PC-9 (cell line): ENCODE measurements at places on chromosomes 1 and 21. TPM values are rescaled to one million over a fixed set of nuclear protein-coding genes. Genes with fewer than 3 reads are reported as not detected.

Gene SPRR1A
- total RNA-seq = not detected in 2 replicates

DNA sequence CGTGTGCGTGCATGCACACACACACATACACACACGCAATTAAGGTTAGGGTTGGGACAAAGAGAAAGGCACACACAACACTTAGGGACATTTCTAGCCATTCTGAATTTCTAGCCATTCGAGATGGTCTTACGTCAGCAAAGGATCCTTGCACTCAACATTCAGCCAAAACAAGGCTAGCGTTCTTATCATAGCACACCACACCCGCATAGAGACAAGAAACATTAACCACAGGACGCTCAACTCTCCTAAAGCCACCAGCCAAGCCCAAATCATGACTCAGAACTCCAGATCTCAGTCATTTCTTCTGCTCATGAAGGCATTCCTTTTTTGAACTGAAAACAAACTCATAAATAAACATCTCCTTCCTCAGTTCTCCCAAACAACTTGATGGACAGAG lies 106.8 kb downstream of the LMO4 start:
- H3K27me3 ChIP-seq = no peaks in the 10 kb centered on the region
- no peaks in the 10 kb centered on the region for H3K36me3 ChIP-seq
- H3K27ac ChIP-seq = no peak overlapping the region
- peaks cover 23% of the 10 kb centered on the region; the same call in 1 of the 2 replicates for H3K4me1 ChIP-seq
- H3K4me3 ChIP-seq = no peak overlapping the region

Gene TFF3
- total RNA-seq = not detected in 2 replicates

- H3K27me3 ChIP-seq = no peaks in the 10 kb centered on the region
- H3K4me3 ChIP-seq = no peak overlapping the region
- H3K27ac ChIP-seq = no peak overlapping the region
These were observed 414.2 kb downstream of the KCNT2 start for GRCh38 chr1:196193896-196194559.

Gene DIO1
- not detected in 2 replicates for total RNA-seq

DNA sequence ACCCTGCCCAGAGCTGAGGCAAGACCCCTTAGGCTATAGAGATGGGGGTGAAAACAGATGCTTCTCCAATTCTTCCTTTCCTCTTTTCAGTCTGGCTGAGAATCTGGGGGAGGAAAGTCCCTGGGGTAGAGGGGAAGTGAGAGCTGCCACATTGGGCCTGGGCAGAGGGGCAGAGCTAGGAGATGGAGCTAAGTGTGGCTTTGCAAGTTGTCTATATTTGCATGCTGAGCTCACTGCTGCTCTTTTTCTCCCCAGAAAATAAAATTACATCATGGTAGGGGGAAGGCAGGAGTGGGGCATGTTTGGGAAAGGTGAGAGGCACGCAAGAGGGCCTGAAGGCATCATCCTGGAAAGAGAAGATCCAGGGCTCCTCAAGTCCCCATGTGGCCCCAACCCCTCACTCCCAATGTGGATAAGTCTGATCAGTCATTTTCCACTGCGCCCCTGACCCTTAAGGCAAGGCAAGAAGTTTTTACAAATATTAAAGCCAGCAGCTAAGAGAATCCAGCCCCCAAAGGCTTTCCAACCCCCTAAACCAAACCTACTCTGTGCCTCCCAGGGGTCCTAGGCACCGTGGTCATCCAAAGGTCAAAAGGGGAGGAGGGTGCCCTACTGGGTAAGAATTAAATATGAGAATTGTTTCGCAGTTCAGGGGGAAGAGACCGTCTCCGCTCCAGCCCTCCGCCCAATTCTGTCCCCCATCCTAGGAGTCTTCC lies 500 bp upstream of the PEA15 start:
- H3K27ac ChIP-seq = no peak overlapping the region
- no peak for DNase-seq
- H3K36me3 ChIP-seq = 0 out of 2 replicates have a peak, but pooled peaks cover 5% of the 10 kb centered on the region
- no peaks in the 10 kb centered on the region for H3K27me3 ChIP-seq
- peaks cover 22% of the 10 kb centered on the region for H3K4me1 ChIP-seq
- H3K4me3 ChIP-seq = peak overlapping the region; percentile 99; the same call in 1 of the 2 replicates

Gene TNNT2
- total RNA-seq = 4.8 and 6.4 TPM in 2 replicates

DNA sequence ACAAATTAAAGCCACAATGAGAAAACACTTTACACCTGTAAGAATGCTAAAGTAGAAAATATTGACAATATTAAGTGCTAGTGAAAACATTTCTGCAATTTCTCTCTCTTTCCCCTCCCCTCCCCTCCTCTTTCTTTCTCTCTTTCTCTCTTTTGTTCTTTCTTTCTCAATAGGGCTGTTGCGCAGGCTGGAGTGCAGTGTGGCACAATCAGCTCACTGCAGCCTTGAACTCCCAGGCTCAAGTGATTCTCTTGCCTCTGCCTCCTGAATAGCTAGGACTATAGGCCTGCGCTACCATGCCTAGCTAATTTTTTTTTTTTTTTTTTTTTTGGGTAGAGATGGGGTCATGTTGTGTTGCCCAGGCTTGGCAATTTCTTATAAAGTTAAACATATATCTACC lies 5.9 kb upstream of the SHISAL2A start:
- no peaks in the 10 kb centered on the region for H3K36me3 ChIP-seq
- no peak overlapping the region for H3K27ac ChIP-seq
- H3K4me3 ChIP-seq = no peak overlapping the region

GRCh38 chr1:67583462-67583950 lies 101.5 kb upstream of the GADD45A start:
- no peaks in the 10 kb centered on the region for H3K27me3 ChIP-seq
- no peak for DNase-seq
- peaks cover 53% of the 10 kb centered on the region for H3K4me1 ChIP-seq
- H3K36me3 ChIP-seq = no peaks in the 10 kb centered on the region

GRCh38 chr1:114208714-114209113 lies 55.0 kb upstream of the SYT6 start:
- H3K4me3 ChIP-seq = no peak overlapping the region
- DNase-seq = no peak
- no peaks in the 10 kb centered on the region for H3K27me3 ChIP-seq
- H3K27ac ChIP-seq = no peak overlapping the region
- no peaks in the 10 kb centered on the region for H3K36me3 ChIP-seq
- no peaks in the 10 kb centered on the region for H3K4me1 ChIP-seq

Gene STMN1
- 302 and 349 TPM in 2 replicates for total RNA-seq

GRCh38 chr1:219130366-219130935 lies 43.2 kb upstream of the LYPLAL1 start:
- H3K4me1 ChIP-seq = no peaks in the 10 kb centered on the region
- no peaks in the 10 kb centered on the region for H3K36me3 ChIP-seq
- no peak overlapping the region for H3K27ac ChIP-seq
- no peaks in the 10 kb centered on the region for H3K27me3 ChIP-seq
- no peak overlapping the region for H3K4me3 ChIP-seq

GRCh38 chr1:170562646-170563338 lies 30.8 kb downstream of the GORAB start:
- peak; percentile 65 for DNase-seq
- H3K27me3 ChIP-seq = no peaks in the 10 kb centered on the region
- no peak overlapping the region for H3K4me3 ChIP-seq
- H3K36me3 ChIP-seq = no peaks in the 10 kb centered on the region
- H3K4me1 ChIP-seq = peaks cover 17% of the 10 kb centered on the region

DNA sequence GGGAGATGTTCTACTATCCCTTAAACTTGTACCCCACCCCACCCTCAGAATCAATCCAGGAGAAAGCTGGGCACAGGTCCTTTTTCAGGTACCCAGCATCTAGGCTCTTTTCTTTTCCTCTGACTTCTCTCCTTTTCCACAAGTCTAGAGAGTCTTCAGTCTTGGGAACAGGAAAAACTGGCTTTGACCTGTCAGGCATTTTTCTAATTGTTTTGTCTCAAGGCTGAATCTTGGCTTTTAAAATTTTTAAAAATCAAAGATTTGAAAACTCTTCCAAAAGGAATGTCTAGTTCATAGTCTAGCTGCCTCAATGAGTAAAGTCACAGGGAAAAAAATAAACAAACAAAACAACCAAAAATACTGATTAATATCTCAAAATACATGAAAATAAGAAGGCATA lies 161.5 kb downstream of the HFM1 start:
- no peak overlapping the region for H3K27ac ChIP-seq

GRCh38 chr1:8070381-8070811 lies 44.3 kb upstream of the ERRFI1 start:
- no peaks in the 10 kb centered on the region for H3K27me3 ChIP-seq
- peaks cover 55% of the 10 kb centered on the region for H3K4me1 ChIP-seq
- H3K27ac ChIP-seq = peak overlapping the region; percentile 100
- peak; percentile 65 for DNase-seq

Gene FNDC10
- total RNA-seq = 5.4 and 7.8 TPM in 2 replicates

- no peak for DNase-seq
- no peaks in the 10 kb centered on the region for H3K36me3 ChIP-seq
- no peak overlapping the region for H3K4me3 ChIP-seq
- no peak overlapping the region for H3K27ac ChIP-seq
- H3K4me1 ChIP-seq = no peaks in the 10 kb centered on the region
These were observed 20.2 kb upstream of the COL6A2 start for GRCh38 chr21:46077674-46078101.

DNA sequence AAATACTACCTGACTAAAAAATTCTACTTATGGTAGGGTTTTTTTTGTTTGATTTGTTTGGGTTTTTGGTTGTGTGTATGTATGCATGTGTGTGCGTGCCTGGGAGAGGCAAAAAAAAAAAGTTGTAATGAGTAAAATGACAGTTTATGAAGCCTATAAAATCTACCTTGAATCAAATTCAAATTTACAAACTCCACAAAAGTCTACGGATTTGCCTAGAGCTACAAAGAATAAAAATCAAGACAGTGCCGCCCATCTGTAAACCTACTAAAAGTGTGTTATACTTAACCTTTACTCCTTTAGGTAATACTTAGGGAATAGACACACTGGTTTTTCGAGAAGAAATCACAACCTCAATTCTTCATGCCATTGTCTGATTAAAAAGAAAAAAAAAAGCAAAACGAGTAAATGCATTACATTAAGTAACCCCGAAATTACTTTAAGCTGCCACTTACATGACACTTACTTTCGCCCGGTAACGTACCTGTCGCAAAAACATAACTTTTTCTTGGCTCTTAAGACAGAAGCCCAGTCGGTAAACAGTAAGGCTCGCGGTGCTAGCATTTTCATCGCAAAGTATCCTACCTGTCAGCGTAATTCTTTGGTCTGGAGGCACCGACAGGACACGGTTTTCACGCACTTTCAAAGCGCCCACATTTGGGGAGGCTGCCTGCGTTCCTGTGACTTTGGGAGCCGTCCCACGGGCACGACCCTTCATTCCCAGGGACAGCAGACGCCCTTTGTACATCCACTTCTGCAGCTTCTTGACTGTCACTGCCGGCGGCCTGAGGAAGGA lies 951 bp downstream of the SYDE2 start:
- H3K36me3 ChIP-seq = no peaks in the 10 kb centered on the region
- no peaks in the 10 kb centered on the region for H3K27me3 ChIP-seq
- peaks cover 67% of the 10 kb centered on the region for H3K4me1 ChIP-seq
- no peak for DNase-seq

- no peak for DNase-seq
- no peak overlapping the region for H3K4me3 ChIP-seq
- no peaks in the 10 kb centered on the region for H3K27me3 ChIP-seq
- no peak overlapping the region for H3K27ac ChIP-seq
- H3K36me3 ChIP-seq = 0 out of 2 replicates have a peak, but pooled peaks cover 7% of the 10 kb centered on the region
These were observed 36.6 kb upstream of the ZFP69B start for GRCh38 chr1:40413527-40414252.

DNA sequence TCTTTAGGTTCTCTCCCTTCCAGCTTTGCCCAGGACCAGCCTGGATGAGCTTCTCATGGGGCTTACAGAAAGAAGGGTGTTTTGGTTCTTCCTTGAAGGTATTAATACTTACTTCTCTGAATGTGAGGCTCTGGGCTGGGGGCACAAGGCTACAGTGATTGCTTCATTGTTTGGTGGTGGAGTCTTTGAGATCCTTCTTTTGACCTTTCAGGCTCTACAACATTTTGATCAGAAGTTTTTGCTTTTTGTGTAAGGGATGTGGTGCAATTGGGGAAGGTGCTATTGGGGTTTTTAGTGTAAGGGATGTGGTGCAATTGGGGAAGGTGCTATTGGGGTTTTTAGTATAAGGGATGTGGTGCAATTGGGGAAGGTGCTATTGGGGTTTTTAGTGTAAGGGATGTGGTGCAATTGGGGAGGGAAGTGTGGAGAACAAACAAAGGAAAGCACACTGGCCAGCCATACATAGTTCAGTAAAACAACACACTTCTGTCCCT lies 103.6 kb upstream of the IVNS1ABP start:
- no peak for DNase-seq
- H3K27me3 ChIP-seq = no peaks in the 10 kb centered on the region
- H3K36me3 ChIP-seq = no peaks in the 10 kb centered on the region
- H3K4me1 ChIP-seq = no peaks in the 10 kb centered on the region

- 0 out of 2 replicates have a peak, but pooled peaks cover 14% of the 10 kb centered on the region for H3K4me1 ChIP-seq
- peak overlapping the region; percentile 47 for H3K27ac ChIP-seq
- peak overlapping the region; percentile 87 for H3K4me3 ChIP-seq
- no peaks in the 10 kb centered on the region; the same call in 1 of the 2 replicates for H3K36me3 ChIP-seq
These were observed 3.1 kb downstream of the SIM2 start for GRCh38 chr21:36701756-36702621.

DNA sequence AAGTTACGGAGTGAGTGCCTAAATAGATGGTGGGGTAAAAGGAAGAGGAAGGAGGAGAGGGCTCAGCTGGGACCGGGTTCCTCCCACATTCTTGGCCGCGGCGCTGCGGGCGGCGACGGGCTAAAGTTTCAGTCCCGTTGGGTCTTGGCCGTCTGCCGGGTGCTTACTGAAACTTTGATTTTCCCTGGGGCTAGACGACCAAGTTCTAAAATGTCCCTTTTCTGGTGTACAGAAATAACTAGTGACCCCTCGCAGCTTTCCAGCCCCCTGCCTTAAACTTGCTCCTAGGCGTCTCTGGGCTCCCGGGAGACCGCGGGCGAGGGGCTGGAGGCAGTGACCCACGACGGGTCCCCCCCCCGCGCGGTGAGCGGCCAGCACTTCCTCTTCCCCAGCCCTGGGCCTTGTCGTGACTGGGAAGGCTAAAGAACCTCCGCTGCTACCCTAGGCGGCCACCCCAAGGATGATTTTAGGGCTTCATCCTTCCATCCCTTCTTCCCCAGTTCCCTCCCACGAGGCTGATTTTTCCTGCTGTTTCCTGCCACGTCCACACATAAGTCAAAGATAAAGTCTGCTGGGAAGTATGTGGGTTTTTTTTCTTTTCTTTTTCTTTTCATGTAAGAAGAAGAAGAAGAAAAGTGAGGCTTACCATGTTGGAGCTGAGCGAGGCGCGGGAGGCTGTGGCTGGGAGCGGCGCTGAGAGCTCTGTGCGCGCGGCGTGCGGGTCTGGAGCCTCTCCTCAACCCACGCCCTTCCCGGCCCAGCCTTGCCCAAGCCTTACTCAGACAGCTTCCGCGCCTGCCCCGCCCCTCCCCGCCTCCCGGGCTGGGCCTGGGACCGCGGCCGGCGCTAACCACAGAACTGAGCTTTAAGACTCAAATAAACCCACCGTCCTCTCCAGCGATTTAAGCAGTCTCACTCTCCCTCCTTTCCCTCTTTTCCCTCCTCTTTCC lies at the start of gene S100A11:
Gene S100A11 (minus strand): TSS at position 738 of the 950 bp plus-strand sequence. CDS start 89 bp downstream, at position 649.
- peaks cover 38% of the 10 kb centered on the region for H3K36me3 ChIP-seq
- H3K27ac ChIP-seq = peak within 1 kb of the TSS; percentile 97
- no peaks in the 10 kb centered on the region for H3K27me3 ChIP-seq
- H3K4me1 ChIP-seq = peaks cover 58% of the 10 kb centered on the region
- peak within 1 kb of the TSS; percentile 89 for H3K4me3 ChIP-seq

DNA sequence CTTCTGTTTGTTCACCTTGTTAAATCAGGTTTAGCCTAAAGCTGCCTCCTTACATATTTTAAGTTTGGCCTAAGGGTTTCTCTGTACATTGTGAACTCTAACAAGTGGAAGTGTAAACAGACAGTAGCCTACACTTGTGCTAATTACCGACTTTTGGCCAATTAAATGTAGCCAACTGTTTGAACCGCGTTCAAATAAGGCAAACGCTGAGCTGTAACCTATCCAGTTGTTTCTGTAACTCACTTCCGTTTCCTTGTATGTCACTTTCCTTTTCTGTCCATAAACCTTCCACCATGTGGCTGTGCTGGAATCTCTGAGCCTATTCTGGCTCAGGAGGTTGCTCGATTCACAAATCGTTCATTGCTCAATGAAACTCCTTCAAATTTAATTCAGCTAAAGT lies 8.0 kb upstream of the FCAMR start:
- H3K4me1 ChIP-seq = no peaks in the 10 kb centered on the region
- no peak overlapping the region for H3K27ac ChIP-seq
